Endothelial cell of umbilical vein (primary cell): ENCODE measurements at places on chromosomes 6 and 20. TPM values are rescaled to one million over a fixed set of nuclear protein-coding genes. Genes with fewer than 3 reads are reported as not detected.

SLPI gene
- not detected in 2 replicates for total RNA-seq

DNA sequence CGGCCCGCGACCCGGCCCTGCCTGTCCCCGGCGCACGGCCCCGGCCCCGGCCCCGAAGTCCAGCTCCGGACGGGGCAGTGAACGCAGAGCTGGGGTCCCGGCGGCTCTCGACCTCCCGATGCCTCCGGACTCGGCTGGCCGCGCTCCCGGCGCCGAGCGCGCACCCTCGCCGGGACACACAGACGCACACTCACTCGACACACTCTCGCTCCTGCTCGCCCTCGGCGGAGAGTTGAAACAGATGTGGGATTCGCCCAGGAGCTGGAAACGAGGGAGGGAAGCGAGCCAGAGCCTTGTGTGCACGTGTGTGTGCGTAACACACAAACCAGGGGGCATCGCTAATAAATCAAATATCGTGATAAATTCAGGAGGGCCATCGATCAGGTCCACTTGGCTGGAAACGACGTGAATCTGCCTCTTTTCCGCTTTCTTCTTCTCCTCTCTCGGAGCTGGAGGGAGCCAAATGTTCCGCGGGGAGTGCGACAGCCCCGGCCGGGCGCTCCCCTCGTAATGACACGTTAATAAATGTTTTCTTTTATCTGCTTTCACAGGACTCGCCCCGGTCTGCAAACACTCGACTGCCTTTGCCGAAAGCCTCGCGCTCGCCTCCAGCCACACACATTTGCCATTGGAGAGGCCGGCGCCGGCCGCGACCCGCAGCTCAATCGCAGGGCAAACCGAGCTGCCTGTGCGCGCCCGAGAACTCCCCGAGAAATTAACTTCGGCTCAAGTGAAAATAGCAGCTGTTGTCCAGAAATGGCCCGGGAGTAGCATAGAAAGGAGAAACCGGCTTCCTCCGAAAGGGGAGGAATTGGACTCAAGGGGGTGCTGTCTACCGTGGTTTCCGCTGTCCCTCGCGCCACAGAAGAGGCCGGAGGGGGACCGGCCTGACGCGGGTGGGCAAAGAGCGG, 828 bp upstream of the SULF2 start:
- DNase-seq = peak; percentile 85

PTCHD4 gene
- 1.9 and 2.0 TPM in 2 replicates for total RNA-seq

ZNF341 gene
- total RNA-seq = 3.9 and 4.9 TPM in 2 replicates

DNA sequence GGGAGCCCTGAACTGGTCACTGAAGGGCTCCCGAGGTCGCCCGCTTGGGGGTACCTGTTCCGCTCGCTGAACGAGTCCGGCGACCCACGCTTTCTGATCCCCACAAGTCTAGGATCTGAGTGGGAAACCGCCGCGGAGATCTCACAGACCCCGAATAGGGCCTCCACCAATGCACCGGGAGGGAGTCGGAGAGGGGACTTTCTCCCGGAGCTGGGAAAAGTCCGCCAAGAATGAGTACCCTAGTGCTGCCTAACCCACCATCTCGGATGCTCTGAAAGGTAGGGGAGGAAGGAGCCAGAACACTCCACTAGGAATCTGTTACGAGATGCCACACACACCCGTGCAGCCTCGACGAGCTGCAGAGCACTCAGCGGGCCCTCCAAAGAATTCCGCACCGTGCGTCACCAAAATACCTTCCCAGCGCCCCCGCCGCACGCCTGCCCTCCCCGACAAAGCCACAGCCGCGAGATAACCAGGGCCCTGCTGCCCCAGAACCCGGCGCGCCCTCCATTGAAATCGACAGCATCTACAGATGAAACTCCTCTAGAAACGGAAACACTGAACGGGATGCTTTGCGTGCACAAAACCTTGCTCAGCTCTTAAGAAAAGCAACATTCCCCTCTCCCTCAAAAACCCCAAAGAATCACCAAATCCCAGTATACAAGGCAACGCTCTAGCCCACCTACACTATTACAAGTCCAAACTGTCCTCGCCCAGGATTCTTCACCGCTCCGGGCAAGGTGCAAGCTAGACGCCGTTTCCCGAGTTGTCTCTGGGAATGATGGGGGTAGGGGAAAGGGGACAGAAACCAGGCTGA, 686 bp downstream of the COL12A1 start:
- DNase-seq = peak; percentile 46

GRCh38 chr6:142417331-142417750, 115.5 kb downstream of the ADGRG6 start:
- no peak for DNase-seq

TULP4 gene
- total RNA-seq = 53.5 and 55.1 TPM in 2 replicates

GRCh38 chr20:52493171-52493721, 301.7 kb upstream of the ZFP64 start:
- peak; percentile 94 for DNase-seq

- DNase-seq = no peak
Measured at GRCh38 chr20:63782051-63782471, 42.5 kb downstream of the SLC2A4RG start.

CNPY3 gene
- 43.3 and 53.1 TPM in 2 replicates for total RNA-seq

- no peak for DNase-seq
Measured at GRCh38 chr6:108723594-108723993, 124.6 kb upstream of the ARMC2 start.

- no peak for DNase-seq
Measured at GRCh38 chr6:38415231-38416005, 224.3 kb downstream of the BTBD9 start.

- no peak for DNase-seq
Measured at GRCh38 chr6:90179190-90180169, 117.2 kb downstream of the BACH2 start.

COL11A2 gene
- total RNA-seq = 1.3 and 1.7 TPM in 2 replicates

PRRT1 gene
- 0.76 and 1.3 TPM in 2 replicates for total RNA-seq

TMEM200A gene
- 0.74 and 0.75 TPM in 2 replicates for total RNA-seq

DNA sequence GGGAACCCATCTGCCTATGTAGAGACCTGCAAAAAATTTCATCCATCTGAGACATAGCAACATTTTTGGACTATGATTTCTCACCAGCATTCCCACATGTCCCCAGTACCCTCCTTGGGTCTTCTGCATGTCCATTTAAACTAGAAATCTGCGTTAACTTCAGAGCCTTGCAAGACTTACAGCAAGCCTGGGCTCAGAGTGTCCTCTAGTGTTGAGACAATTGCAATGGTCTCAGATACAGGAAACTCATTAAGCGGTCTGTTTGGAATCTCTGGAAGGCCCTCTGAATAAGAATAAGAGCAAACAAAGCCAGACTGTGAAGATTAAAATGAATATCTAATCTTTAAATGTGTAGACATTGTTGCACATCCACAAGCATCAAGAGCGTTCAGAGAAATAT, 20.5 kb upstream of the PI3 start:
- no peak for DNase-seq

DNA sequence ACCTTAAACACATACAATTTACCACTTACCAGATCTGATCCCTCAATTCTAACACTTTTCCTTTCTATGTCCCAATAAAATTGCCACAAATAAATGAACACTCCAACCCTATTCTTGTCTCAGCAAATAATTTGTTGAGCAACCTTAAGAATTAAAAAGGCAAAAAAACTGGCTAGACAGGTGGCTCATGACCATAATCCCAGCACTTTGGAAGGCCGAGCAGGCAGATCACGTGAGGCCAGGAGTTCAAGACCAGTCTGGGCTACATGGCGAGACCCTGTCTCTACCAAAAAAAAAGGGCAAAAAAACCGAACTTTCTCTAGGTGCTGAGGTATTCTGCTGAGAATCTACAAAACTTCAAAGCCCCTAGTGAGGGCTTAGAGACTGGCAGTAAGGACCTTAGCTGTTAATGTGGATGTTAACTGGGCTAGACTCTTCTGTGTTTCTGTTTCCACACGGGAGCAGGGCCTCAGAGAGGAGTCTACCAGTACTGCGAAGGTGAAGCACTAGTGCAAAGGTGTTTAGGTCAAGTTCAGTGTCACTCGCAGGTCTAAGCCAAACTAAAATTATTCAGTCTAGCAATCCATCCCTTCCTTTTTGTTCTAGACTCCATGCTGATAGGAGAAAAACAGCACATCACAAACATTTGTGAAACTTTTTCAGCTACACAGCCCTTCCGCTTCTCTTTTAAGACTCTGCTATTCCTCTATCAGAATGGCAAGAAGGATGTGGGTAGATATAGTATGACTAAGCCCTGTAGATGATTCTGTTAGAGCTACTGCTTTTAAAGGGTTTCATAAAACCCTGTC, 2.6 kb downstream of the FASTKD5 start:
- no peak for DNase-seq

- no peak for DNase-seq
Measured at GRCh38 chr6:19052219-19052618, 665.1 kb downstream of the RNF144B start.

DNA sequence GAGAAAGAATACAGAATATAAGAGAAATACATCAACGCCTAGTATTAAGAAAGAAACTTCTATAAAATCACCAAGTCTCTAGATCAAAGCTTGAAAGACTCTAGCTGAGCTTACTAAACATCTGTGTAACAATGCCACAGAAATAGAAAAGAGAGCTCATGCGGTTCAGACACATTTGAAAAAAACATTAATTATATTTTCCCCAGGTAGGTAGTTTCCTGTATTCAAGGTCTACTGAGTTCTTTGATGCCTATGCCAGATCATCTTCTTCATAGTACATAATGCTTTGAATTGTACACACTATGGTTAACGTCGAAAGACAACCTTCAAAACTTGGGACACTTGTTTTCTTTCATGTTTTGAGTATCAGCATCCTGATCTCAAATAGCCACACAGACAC, 11.3 kb downstream of the MOXD1 start:
- DNase-seq = no peak

- no peak for DNase-seq
Measured at GRCh38 chr6:106300020-106300780, 25.4 kb downstream of the ATG5 start.

DNA sequence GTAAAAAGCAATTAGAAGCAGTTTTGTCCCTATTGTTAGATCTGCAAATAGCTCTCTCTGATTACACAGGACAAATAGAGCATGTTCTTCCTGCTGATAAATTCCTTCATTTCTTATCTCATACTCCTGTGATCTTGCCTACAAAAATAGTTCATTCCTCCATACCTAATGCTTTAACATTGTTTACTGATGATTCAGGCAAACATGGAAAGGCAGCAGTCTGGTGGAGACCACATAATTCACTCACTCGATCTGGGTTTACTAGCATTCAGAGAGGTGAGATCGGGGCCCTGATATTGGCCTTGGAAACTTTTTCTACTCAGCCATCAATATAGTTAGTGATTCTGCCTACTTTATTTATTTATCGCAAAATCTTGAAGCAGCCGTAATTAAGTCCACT, 20.2 kb downstream of the HLA-DPA1 start:
- DNase-seq = no peak

- no peak for DNase-seq
Measured at GRCh38 chr6:3789018-3789895, 37.7 kb upstream of the PXDC1 start.

DNA sequence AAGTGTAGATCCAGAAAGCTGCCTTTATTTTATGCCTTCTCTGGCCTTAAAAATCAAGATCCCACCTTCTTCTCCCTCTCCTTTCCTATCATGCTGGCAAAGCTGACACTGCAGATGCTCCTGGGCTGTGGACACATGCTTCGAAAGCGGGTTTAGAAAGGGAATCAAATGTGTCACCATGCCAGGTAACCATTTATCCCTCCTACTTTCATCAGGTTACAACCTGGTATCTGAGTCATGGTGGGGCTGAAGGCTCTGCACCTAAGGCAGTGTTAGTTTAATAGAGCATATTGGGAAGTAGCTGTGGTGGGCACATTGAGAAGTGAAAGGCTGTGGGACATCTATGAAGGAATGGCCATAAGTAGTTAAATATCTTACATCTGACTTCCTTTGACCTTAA, 69.8 kb downstream of the GJA1 start:
- no peak for DNase-seq

OR12D3 gene
- total RNA-seq = not detected in 2 replicates

HLA-DMB gene
- total RNA-seq = 0.39 TPM in 1 of 2 replicates, not detected in the other

PLTP gene
- total RNA-seq = 61.9 and 62.1 TPM in 2 replicates

CTAGE9 gene
- total RNA-seq = not detected in 2 replicates

- DNase-seq = no peak
Measured at GRCh38 chr6:149179431-149179830, 138.1 kb upstream of the TAB2 start.

- DNase-seq = no peak
Measured at GRCh38 chr20:32914031-32914430, 55.3 kb downstream of the EFCAB8 start.
